Effector CD4-positive, alpha-beta T cell (primary cell): ENCODE measurements at places on chromosomes 5 and 9.

DNA sequence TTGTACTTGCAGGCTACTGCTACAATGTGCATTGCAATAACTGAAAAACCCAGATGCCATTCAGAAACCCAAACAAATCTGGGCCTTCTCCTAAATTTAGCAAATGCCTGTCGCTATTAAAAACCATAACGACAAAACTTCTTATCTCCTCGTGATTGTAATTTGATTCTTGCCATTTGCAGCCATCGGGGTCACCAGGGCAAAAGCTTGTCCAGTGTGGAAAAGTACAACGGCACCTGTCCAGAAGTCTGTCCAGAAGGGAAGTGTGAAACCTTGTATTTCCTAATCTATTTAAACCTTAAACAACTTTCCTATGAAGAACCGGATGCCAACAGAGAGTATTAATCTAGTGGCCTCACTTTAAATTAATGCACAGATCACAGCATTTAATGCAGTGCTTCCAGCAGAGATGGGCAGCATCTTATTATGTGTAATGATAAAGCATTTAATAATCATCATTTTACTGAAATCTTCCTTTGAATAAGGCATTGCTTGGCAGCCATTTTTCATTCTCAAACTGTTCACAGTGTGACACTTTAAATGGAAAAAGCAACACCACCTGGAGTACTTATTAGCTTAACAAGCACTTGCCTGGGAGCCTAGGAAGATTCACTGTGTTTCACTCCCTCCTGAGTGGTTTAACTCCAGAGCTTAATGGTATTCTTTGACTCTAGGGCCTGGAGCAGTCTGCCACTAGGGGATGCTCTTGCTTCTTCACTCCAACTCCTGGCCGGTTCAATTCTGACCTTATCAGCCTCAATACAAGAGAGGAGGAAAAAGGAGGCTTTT, 4.9 kb upstream of the C7 start:
- no peak for DNase-seq

DNA sequence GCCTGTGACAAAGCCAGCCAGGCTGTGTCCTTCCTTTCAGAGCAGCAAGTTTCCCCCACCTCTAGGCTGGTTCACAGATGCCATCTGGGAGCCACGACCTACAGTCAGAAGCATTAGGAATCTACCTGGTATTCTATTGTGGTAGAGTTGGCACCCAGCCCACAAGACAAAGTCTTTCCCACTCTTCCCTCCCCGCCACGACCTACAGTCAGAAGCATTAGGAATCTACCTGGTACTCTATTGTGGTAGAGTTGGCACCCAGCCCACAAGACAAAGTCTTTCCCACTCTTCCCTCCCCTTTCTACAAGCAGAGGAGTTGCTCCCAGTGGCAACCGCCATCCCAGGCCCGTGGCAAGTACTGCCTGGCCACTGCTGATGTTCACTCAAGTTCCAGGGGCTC, 157.8 kb upstream of the TNC start:
- DNase-seq, result no peak

DNA sequence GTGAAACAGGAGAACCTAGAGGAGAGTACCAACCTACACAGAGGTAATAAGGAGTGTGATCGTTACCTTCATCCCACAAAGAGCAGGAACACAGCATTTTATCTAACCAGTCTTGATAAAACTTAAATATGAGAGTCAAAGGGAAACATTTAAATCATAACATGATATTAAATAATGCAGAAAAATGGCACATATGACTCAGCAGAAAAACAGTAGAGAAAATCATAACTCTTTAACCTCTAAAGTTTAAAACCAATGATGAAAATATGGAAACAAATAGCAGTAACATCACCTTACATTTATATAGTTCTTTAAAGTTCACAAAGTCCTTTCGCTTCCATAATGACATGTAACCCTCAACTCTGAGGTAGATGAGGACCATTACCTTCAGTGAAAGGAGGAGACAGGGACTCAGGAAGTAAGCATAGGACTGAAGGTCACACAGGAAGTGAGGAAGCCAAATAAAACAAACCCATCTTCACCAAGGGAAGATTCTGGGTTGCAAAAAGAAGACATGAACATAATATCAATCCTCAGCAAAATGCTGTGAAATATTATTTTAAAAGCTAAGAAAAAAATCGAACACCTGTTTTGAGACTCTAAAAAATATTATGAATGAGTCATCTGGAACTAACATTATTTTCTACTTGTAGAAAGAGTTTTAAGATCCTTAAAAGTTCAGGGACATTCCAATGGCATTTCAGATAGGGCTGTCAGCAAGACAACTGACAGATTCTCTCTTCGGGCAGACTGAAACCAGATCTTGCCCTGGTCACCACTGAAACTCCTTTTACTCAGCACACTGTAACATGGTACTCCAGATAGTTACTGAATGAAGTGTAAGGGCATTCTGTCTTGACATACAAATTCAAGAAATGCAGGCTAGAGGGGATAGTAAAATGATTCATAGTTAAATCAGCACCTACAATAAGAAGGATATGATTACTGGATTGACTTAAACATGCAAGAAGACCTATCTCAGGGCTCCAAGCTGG, 148.5 kb downstream of the EPB41L4A start:
- no peak for DNase-seq

DNA sequence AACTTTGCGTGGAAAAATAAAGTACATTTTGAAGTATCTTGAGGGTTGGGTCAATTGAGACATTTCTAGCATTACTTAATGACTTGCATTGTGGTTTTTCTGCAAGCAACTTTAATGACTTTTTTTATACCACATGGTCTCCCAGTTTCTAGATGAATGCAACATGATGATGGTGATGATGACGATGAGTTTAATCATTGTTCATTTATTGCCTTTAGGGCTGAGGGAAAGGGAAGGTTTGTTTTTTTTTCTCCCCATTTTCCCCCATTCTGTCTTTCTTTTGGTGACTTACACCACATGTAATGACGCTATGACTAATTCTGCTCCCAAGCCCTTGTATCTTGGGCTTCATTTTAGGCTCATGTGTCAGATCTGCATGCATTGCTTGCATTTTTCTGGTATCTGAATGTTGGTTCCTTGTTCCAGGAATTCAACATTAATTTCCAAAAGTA, 57.7 kb upstream of the NXNL2 start:
- DNase-seq, result no peak

- no peak for DNase-seq
Measured at GRCh38 chr9:124348363-124348762, 66.9 kb downstream of the PSMB7 start.

DNA sequence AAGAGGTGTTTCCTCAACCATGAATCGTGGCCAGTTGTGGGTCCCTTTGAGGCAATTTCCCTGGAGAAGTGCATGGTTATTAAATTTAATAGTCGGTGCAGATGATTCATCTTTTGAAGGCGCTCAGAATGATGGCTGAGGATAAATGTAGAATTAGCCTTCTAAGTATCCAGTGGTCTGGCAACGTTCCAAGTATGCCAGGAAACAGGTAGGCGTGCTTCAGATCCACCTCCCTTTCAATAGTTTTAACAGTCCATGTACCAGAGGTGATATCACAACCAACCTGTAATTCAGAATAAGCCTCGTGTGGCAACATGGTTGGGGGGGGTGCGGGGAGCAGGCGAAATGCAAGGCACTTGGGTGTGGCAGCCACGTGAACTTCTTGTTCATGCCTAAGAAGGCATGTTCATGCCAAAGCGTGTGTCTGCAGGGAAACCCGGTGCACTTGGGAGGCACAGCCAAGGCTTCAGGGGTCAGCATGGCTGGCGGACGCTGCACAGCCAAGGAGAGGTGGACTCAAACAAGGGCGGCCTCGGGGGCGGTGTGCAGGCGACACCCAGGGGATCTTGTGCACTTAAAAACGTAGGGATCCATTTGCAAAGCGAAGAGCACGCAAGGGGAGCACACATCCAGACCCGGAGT, 5.2 kb upstream of the NKD2 start:
- no peak for DNase-seq
